KBM-7 (cell line): ENCODE measurements at places on chromosomes 7 and 10.

DNA sequence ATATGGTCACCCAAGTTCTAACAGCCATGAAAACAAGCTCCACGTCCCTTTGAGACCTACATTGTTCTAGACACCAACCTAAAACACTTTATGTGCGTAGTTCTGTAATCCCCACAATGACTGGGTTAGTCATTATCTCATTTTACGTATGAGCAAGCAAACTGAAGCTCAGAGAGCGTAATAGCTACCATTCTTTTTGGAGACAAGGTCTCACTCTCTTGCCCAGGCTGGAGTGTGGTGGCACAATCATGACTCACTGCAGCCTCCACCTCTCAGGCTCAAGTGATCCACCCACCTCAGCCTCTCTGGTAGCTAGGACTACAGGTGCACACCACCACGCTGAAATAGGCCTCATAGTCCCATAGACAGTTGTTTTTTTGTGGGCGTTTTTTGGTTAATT, 10.5 kb downstream of the DAGLB start:
- no peak for DNase-seq

GRCh38 chr10:120480065-120480600, 23.1 kb downstream of the PLPP4 start:
- DNase-seq: no peak

DNA sequence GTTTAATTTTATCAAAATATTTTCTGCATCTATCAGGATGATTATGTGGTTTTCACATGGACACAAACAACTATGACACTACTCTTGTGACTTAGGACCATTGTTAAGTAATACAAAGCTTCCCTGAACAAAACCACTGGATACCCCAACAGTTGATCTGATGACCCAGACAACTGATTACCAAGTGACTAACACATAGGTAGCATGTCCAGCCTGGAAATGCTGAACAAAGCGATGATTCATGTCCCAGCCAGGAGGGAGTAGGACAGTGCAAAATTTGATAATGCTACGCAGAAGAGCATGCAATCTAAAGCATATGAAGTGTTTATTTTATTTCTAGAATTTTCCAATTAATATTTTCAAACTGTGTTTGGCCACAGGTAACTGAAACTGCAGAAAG, 8.9 kb upstream of the PNLIP start:
- no peak for DNase-seq

- DNase-seq: no peak
Observed at GRCh38 chr10:2890093-2890492, 177.3 kb upstream of the PFKP start.

- no peak for DNase-seq
Observed at GRCh38 chr7:131557652-131558385, 1.4 kb upstream of the PODXL start.

DNA sequence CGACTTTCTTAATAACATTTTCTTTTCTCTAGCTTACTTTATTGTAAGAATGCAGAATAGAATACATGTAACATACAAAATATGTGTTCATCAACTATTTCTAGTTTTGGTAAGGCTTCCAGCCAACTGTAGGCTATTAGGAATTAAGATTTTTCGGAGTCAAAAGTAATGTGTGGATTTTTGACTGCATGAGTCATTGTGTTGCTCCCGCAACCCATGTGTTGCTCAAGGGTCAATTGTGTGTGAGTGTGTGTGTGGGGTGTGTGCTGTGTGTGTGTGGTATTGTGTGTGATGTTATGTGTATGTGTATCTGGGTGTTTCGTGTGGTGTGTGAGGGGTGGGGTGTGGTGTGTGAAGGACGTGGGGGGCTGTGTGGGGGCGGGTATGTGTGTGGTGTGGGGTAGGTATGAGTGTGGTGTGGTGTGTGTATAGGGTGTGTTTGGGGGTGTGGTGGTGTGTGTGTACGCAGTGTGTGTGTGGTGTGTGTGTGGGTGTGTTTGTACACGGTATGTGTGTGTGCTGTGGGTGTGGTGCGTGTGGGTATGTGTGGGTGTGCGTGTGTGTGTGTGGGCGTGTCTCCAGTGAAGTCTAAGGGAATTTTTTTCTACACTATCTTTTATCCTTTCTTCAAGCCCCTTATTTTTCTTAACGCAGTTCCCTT, 60.5 kb downstream of the RSU1 start:
- no peak for DNase-seq

DNA sequence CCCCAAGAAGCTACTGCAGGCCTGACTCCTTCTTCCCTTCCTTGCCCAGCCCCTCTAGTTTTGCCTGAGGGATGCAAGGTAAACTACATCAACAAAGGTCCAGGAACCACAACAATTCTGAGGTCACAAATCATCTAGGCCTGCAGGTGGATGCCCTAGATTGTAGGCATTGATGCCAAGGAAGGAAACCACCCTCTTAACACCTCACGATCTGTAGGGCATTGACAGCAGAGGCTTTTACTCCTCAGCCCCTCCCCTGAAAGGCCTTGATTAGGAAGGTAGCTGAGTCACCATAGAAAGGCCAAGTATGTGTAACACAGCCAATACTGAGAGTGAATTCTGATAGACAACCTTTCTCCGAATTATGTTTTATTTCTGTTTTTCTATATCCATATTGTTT, 46.7 kb upstream of the FAM3C start:
- DNase-seq: no peak

DNA sequence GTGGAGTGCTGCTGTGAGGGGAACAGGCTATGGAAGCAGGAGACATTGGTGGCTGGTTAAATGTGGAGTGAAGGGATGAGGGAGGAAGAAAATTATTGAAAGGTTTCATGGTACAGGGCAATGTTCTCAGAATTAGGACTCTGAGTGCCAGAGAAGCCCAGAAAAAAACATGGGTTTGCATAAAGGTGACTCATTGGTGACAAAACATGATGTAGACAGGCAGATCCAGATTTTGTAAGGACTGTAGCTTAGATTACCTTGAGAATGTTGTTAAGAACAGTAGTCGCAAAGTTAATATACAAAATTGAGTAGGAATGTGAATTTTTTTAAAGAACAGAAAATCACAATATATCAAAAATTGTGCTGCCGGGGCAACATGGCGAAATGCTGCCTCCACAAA, 134.9 kb upstream of the ZNF438 start:
- DNase-seq: no peak

DNA sequence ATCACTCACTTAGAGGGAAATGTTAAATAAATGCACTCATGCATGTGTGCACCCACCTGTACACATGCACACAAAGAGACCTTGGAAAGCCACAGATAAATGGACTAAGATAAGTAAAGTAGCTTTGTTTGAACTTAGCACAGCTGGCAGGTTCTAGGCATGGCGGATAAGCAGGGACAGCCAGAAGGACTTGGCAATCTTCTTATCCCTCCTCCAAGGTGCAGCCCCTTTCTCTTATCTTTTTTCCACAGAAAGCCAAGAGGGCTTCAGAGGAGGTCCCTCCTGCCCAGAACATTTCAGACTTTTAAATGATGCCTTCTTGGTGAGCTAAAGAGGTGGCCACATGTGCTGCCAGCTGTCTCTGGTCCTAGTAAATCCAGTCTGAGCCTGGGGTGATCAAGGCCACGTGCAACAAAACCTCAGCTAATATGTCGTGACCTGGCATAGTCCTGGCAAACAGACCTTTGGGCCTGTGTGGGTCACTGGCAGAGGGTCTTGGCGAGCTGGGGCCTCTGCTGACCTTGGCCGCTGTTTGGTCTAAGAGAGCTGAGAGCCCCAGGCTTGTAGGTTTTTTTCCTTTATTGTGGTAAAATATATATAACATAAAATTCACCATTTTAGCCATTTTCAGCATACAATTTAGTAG, 43.2 kb upstream of the SLC35B4 start:
- DNase-seq: no peak
